ENCODE measurements at places on chromosomes 6 and 20.

DNA sequence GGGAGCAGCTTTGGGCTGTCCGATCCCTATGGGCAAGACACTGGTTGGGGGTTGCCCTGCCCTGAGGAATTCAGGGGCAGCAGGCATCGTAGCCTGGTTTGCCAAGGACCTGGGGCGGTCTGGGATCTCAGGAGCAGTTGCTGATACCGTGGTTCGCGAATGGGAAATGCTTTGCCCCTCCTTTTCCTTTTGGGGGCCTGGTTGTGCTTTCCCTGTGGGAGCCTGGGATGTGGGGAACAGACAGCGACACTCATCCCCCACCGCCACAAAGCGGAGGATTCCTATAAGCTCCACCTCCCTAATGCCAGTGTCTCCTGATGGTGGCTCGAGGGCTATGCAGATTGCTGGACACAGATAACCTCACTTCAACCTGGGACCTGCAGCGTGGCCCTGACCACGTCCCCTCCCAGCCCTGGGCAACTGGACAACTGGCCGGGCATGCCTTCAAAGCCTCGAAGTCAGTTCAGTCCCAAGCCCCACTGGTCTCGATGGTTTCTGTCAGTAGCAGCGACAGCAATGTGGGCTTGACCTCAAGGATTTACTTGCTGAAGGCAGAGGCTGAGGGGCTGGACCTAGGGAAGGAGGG is 3.3 kb downstream of the CEBPB start:
- peak; percentile 79 for DNase-seq

- no peak for DNase-seq
Observed at GRCh38 chr6:77290798-77291197, 172.5 kb downstream of the HTR1B start.

DNA sequence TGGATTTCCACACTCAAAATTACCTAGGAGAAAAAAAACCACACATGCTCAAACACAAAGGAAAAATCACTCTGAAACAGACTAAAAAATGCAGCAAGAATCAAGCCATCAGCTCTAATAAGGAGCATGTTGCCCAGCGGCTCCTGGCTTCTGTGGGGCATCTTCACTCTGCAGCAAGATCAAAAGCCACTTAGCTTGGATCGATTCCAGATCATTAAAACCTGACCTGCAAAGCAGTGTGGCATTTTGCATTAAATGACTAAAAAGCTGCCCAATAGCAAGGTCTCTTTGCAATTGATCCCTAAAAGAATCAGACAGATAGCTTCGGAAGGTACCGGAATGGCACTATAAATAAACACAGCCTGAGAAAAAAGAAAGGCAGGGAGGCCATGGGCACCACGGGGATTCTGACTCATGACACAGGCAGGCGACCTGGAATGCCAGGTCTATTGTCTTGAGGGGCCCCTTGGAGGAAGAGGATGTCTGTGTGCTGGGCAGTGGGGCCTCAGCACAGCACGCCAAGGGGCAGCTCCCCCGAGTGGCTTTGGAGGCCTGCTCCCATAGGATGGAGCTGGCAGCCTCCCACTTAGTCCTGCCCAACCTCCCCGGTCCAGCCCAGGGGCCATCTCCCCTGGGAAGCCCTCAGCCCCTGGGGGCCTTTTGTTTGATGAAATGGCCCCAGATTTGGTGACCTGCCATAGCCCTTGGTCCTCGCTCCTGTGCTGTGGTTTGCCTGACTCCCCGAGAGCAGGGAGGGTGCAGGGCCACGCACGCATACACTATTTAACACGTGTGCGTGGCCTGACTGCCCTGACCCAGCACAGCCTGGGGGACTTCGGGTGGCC is 7.6 kb downstream of the LEMD2 start:
- DNase-seq, result no peak

GRCh38 chr6:134449781-134450180 is 131.9 kb upstream of the SGK1 start:
- DNase-seq, result no peak

DNA sequence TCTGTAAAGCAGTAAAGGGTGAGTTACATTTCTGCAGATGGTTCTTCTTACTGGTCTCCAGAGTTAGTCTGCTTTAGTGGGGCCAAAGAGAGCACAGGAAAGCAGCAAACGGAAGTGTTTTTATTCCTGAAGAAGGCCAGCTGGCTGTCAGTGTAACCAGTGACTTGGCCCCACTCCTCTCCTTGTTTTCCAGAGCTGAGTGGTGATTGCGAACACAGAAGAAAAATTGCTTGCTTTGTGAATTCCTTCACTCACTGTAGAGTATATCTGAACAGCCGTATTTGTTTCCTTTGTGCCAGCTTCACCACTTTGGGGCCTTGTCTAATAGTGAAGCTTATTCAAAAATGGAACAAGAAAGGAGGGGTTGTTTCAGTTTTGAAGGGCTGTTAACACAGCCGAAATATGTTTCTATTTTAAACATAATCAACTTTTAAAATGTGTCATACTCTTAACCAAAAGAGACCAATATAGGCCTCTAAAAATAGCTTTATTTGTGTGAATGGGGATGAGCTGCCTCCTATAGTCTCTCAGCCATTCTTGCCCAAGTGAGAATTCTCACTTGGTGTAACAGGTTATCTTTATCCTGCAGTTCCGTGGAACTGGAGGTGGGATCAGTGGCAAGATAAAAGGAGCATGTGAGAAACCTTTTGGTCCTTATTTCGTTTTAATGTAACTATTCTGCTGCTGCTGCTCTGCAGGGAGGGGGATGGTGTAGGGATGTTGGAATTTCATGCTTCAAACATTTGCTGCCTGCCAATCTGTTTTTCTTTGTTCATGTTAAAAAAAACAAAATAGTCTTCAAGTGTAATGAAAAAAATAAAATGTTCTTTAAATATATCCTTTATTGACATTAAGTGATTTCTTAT is 37.8 kb downstream of the ZC2HC1B start:
- no peak for DNase-seq

Measured in RWPE2 (cell line).